RWPE2 (cell line): ENCODE measurements at places on chromosomes 5 and 9.

GRCh38 chr9:108213511-108213910 is 642.3 kb downstream of the ACTL7B start:
- H3K27ac ChIP-seq: no peak overlapping the region
- DNase-seq: no peak
- H3K27me3 ChIP-seq: no peaks in the 10 kb centered on the region
- H3K4me1 ChIP-seq: no peaks in the 10 kb centered on the region
- no peaks in the 10 kb centered on the region for H3K36me3 ChIP-seq

- DNase-seq: no peak
- no peak overlapping the region for H3K4me3 ChIP-seq
- H3K27ac ChIP-seq: no peak overlapping the region
- H3K4me1 ChIP-seq: peaks cover 3% of the 10 kb centered on the region
- no peaks in the 10 kb centered on the region for H3K36me3 ChIP-seq
- no peaks in the 10 kb centered on the region for H3K27me3 ChIP-seq
Measured at GRCh38 chr5:171512397-171512796, 93.0 kb downstream of the FGF18 start.

GRCh38 chr9:5805478-5805877 is 27.4 kb downstream of the ERMP1 start:
- H3K4me3 ChIP-seq: no peak overlapping the region
- no peak overlapping the region for H3K27ac ChIP-seq
- no peaks in the 10 kb centered on the region for H3K4me1 ChIP-seq
- H3K27me3 ChIP-seq: no peaks in the 10 kb centered on the region
- DNase-seq: no peak

DNA sequence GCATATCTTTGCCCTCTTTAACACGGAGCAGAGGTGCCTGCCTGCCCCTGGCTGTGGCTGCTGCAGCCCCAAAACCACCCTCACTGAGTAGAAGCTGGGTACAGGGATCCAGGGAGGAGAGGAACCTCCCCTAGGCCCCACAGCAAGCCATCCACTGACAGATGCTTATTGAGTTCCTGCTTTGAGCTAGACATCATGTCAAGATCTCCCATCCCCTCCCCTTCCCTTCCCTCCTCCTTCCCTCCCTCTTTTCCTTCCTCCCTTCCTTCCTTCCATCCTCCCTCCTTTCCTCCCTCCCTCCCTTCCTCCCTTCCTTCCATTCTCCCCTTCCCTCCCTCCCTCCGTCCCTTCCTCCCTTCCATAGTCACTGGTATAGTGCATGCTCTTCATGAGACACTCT is 29.3 kb downstream of the GOLGA2 start:
- DNase-seq: no peak
- no peaks in the 10 kb centered on the region for H3K4me1 ChIP-seq
- no peak overlapping the region for H3K27ac ChIP-seq
- H3K27me3 ChIP-seq: no peaks in the 10 kb centered on the region
- no peak overlapping the region for H3K4me3 ChIP-seq

GRCh38 chr5:26719803-26720202 is 318.6 kb downstream of the CDH9 start:
- DNase-seq: no peak
- H3K4me1 ChIP-seq: peaks cover 2% of the 10 kb centered on the region
- H3K4me3 ChIP-seq: no peak overlapping the region
- no peak overlapping the region for H3K27ac ChIP-seq

DNA sequence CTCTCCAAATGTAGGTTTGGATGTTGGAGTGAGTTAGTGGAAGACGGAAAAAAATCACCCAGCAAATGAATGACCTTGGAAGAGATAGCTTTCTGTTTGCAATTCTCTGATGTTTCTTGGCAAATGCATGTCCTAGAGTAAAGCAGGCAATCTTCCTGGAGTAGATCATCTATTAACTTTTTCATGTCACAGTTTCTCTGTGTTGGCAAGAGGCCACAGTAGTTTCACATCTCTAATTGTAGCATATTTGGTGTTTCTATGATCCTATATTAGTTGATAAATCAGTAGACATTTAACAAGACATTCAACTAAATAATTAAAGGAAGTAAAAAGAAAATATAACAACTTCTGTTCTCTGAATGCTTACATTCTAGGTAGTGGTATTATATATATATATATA is 138.2 kb upstream of the MINAR2 start:
- H3K27ac ChIP-seq: no peak overlapping the region
- no peaks in the 10 kb centered on the region for H3K4me1 ChIP-seq
- no peak for DNase-seq
- H3K4me3 ChIP-seq: no peak overlapping the region

DNA sequence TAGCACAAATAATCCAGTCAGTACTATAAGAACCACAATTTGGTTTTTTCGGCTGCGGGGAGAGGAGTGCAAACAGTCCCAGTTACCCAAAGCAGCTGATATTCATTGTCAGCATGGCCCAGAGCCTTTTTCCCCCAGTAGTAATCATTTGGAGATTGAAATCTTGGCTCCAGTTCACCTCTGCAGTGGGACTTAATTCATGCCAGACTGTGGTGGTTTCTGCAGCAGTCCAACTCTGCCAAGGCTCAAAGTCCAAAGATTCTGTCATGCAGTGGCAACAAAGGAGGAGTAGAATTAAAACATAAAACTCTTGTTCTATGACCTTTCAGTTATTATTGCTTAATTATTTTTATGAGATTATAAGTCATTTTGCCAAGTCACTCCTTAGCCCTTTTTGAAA is 25.0 kb upstream of the TRIM36 start:
- H3K27me3 ChIP-seq: no peaks in the 10 kb centered on the region
- H3K36me3 ChIP-seq: no peaks in the 10 kb centered on the region
- DNase-seq: no peak
- no peak overlapping the region for H3K27ac ChIP-seq
- no peak overlapping the region for H3K4me3 ChIP-seq

DNA sequence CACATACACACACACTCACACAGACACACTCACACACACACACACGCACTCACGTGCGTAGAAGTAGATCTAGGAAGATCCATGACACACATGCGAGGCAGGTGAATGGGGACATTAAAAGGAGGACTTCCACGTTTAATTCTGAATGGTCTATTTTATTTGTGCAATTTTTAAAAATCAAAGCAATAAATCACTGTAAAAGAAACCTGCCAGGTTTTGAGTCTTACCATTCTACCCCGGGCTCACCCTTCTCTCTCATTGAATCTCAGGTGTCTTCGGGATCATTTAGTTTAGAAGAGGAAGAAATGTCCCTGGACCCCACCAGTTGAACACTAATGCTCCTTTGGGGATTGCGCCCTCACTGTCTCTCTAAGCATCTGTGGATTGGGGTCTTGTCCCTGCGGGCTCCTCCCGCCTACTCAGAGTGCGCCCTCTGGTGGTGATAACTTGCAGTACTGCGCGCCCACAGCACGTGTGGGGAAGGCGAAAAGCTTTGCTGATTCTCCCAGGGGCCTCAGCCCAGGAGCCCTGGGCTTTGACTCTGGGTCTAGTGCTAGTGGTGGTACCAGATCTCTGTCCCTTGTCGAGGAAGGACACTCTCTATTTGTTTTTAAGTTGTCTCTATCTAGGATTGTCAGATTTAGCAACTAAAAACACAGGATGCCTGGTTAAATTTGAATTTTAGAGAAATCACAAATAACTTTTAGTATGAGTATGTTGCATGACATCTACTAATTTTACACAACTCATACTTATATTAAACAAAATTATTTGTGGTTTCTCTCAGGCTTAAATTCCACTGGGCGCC is 34.8 kb downstream of the BOD1 start:
- H3K27ac ChIP-seq: no peak overlapping the region
- DNase-seq: no peak
- no peaks in the 10 kb centered on the region for H3K4me1 ChIP-seq
- H3K27me3 ChIP-seq: no peaks in the 10 kb centered on the region

GRCh38 chr5:143757116-143757515 is 54.8 kb upstream of the HMHB1 start:
- H3K27me3 ChIP-seq: no peaks in the 10 kb centered on the region
- H3K4me1 ChIP-seq: no peaks in the 10 kb centered on the region
- DNase-seq: no peak
- H3K36me3 ChIP-seq: no peaks in the 10 kb centered on the region
- H3K27ac ChIP-seq: no peak overlapping the region
- H3K4me3 ChIP-seq: no peak overlapping the region

GRCh38 chr5:56567278-56567677 is 248.1 kb upstream of the MAP3K1 start:
- no peak overlapping the region for H3K27ac ChIP-seq
- DNase-seq: no peak
- peaks cover 16% of the 10 kb centered on the region for H3K4me1 ChIP-seq
- H3K27me3 ChIP-seq: no peaks in the 10 kb centered on the region
- H3K36me3 ChIP-seq: no peaks in the 10 kb centered on the region; the same call in 1 of the 2 replicates

GRCh38 chr9:103041961-103042360 is 46.8 kb downstream of the CYLC2 start:
- H3K27me3 ChIP-seq: no peaks in the 10 kb centered on the region
- no peak overlapping the region for H3K4me3 ChIP-seq
- no peak for DNase-seq
- no peaks in the 10 kb centered on the region for H3K4me1 ChIP-seq
- no peaks in the 10 kb centered on the region for H3K36me3 ChIP-seq
- H3K27ac ChIP-seq: no peak overlapping the region

DNA sequence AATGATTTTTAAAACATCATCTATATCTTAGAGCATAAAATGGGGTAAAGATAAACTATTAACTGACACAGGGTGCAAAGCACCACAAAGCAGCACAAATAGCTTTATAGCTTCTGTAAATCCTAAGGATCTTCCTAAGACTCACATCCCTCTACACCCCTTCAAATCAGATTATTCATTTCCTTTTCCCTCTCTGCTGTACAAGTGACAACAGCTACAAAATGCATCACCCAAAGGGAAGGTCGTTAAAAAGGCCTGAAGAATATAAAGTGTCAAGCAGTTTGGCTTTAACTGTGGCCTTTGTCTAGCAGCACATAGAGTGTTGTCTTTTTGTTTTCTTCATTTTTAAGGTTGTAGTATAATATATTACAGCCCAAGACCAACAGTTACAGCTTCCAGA is 422.1 kb downstream of the PDE4D start:
- H3K36me3 ChIP-seq: no peaks in the 10 kb centered on the region
- H3K4me3 ChIP-seq: no peak overlapping the region
- no peaks in the 10 kb centered on the region for H3K4me1 ChIP-seq
- no peak for DNase-seq

DNA sequence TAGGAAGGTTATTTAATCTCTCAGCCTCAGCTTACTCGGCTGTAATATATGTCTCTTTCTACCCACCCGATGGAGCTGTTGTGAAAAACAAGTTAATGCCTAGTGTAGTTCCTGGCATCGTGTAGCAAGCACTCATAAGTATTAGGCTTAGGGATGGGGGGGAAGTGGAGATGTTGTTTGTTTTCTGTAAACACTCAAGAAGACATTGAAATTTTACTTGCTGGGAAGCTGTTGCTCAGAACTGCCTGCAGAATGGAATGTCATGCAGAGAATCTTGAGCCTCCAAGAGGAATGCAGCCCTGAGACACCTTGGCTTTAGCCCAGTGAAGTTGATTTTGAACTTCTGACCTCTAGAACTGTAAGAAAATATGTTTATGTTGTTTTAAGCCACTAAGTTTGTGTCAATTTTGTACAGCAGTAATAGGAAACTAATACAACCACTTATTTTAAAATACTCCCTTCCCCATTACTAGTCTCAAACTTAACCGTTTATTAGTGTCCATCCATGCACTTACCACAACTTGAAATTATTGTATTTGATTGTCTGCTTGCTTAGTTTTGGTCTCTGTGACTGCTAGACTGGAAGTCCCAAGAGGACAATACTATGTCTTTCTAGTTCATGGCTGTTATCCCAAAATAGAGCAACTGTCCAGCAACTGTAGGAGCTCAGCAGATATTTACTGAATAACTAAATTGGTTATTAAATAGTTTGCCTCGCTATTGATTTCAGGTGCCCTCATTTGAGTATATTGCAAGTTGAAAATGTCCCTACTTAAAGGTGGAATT is 53.8 kb downstream of the MFAP3 start:
- DNase-seq: no peak
- H3K27ac ChIP-seq: no peak overlapping the region
- no peaks in the 10 kb centered on the region for H3K4me1 ChIP-seq
- peaks cover 22% of the 10 kb centered on the region for H3K27me3 ChIP-seq
- no peaks in the 10 kb centered on the region for H3K36me3 ChIP-seq
- no peak overlapping the region for H3K4me3 ChIP-seq

- no peak overlapping the region for H3K27ac ChIP-seq
- no peak overlapping the region for H3K4me3 ChIP-seq
- no peaks in the 10 kb centered on the region for H3K27me3 ChIP-seq
- H3K36me3 ChIP-seq: no peaks in the 10 kb centered on the region
- H3K4me1 ChIP-seq: no peaks in the 10 kb centered on the region
Measured at GRCh38 chr9:80156262-80156661, 584.5 kb downstream of the TLE4 start.

GRCh38 chr5:132049093-132049492 is 11.4 kb upstream of the IL3 start:
- H3K4me1 ChIP-seq: no peaks in the 10 kb centered on the region
- no peak for DNase-seq
- no peaks in the 10 kb centered on the region for H3K36me3 ChIP-seq
- no peaks in the 10 kb centered on the region for H3K27me3 ChIP-seq
- H3K27ac ChIP-seq: no peak overlapping the region

- no peaks in the 10 kb centered on the region for H3K36me3 ChIP-seq
- peaks cover 16% of the 10 kb centered on the region for H3K4me1 ChIP-seq
- no peaks in the 10 kb centered on the region for H3K27me3 ChIP-seq
- H3K27ac ChIP-seq: peak overlapping the region; percentile 29
Measured at GRCh38 chr5:19605846-19606407, 382.1 kb downstream of the CDH18 start.
